Activated CD4-positive, alpha-beta T cell treated with anti-CD3 and anti-CD28 coated beads, Interleukin-2, amount 50 U/mL, for 24 hours (primary cell): ENCODE measurements at places on chromosomes 12 and 14.

DNA sequence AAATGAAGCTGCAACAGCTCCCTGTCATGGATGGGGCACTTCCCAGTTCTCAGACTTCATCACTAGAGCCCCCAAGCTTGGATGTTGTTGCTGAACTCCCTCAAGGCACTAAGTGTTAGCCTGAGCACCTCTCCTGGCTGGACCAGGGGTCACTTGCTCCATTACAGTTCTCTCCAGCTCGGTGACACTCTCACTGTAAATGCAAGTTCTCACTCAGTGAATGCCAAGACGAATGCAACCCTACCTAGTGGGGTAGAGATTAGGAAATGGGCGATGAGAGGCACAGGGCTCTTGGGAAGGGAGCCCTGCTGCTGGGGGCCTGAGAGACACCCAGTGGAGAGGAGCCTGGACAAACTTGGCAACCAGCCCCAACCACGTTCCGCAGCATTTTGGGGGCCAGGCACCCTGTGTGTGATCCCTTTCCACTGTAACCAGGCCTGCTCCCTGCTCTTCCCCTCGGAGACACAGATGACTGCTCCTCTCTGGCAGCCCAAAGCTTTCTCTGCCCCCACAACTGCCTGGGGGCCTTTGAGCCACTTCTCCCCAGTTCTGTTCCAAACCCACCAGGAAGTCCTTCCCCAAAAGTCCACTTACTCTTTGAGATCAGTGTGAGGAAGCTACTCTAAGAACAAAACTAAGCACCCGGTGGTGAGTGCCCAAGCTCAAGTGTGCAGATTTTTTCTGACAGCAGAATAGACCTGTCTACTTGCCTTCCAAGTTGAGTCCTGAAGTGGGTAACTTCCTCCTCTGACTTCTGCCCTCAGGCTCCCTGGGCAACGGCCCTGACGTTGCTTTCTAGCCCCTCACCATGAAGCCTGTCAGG lies 8.0 kb upstream of the SELPLG start:
- DNase-seq, result no peak

DNA sequence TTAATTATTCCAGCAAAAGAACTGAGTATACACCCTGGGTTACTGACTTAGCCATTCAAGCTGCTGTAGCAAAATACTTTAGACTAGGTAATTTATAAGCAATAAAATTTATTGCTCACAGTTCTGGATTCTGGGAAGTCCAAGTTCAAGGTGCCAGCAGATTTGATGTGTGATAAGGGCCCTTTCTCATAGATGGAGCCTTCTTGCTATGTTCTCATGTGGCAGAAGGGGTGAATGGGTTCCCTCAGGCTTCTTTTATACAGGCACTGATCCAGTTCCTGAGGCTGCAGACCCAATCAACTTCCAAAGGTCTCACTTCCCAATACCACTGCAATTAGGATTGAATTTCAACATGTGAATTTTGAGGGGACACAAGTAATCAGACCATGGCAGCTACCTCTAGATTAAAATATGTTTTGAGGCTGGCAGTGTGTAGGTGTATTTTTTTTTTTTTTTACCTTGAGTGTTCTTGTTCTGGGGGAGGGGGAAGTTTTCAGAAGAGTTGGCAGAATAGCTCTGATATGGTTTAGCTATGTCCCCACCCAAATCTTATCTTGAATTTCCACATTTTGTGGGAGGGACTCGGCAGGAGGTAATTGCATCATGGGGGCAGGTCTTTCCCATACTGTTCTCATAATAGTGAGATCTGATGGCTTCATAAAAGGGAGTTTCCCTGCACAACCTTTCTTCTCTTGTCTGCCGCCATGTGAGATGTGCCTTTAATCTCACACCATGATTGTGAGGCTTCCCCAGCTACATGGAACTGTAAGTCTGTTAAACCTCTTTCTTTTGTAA lies 178.2 kb downstream of the RASSF9 start:
- no peak for DNase-seq

- DNase-seq, result no peak
Measured at GRCh38 chr12:33967760-33968159, 54.5 kb upstream of the ALG10 start.

DNA sequence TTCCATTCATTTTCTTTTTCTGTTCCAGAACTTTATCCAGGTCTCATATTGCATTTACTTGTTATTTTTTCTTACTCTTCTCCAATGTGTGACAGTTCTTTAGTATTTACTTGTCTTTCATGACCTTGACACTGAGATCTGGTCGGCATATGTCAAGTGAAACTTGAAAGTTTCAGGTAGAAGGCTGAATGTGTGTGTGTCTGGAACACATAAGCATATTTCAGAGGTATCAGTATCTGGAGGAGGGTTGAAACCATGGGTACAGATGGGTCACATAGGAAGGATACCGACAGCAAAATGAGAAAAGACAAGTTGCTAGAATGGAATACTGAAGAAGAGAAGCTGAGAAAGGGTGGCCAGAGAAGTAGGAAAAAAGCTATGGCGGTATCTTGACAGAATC lies 22.5 kb upstream of the PTGDR start:
- no peak for DNase-seq
